ENCODE measurements at places on chromosomes 11 and 22. TPM values are rescaled to one million over a fixed set of nuclear protein-coding genes. Genes with fewer than 3 reads are reported as not detected.

- peak; percentile 99 for DNase-seq
Observed at GRCh38 chr11:128342511-128343134, 244.7 kb downstream of the ETS1 start.

GRCh38 chr11:12070446-12071267, 39.7 kb upstream of the MICAL2 start:
- DNase-seq = no peak

GRCh38 chr11:123562158-123562557, 92.3 kb downstream of the SCN3B start:
- DNase-seq = no peak

DNA sequence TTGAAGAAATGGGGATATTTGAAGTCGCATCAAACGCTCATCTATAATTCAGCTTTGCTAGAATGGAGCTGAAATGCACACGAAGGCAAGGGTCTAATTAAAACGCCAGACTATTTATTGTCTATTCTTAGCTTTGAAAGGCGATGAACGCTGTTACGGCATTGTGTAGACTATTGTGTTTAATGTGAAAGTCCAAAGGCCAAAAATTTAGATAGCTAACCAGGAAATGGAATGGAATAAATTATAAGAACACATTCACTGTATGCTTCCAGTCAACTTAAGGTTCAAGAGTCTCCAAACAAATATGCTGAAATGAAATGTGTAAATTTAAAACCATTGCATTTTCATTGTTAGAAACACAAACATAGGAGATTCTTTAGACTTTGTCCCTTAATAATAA, 186.2 kb downstream of the CWF19L2 start:
- DNase-seq = no peak

- DNase-seq = no peak
Observed at GRCh38 chr11:61538636-61538961, 30.1 kb downstream of the LRRC10B start.

DNA sequence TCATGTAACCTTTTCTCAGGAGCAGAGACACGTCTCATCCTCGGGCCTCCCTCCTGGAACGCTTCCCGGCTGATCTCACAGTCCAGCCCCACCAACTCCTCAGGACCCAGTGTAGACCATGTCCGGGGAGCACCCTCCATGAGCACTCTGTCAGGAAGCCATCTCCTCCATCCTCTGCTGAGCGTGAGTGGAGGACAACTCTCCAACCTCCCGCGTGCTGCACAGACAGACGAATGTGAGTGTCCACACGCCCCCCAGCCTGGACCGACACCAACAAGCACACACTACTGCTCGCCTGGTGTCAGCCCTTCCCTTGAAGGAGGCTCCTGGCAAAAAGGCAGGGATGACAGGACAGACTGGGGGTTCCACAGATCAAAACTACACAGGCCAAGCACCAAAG, 86.6 kb downstream of the SHANK2 start:
- DNase-seq = no peak

DNA sequence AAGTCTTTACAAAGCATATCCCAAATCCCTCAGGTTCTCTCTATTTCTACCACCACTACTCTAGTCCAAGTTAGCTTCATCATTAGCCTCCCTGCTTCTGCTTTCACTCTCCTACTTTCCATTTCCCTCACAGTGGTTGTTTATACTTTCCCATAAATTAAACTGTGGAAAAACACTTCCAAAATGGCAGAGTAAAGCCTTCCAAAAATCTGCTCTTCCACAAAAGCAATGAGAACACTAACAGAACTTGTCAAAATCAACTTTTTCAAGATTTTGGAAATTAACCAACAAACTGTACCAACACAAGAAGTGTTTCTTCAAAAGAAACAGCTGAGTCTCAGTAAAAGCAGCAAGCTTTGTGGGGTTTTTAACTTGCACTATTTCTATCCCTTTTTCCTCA, 71.8 kb downstream of the TTC28 start:
- DNase-seq = no peak

Gene NXPE2
- not detected for total RNA-seq

Gene TPP1
- 197 TPM for total RNA-seq

Gene EFEMP2
- 22.1 TPM for total RNA-seq

Gene GRAMD1B
- total RNA-seq = 3.7 TPM

Gene SPI1
- not detected for total RNA-seq

Data from dermis blood vessel endothelial cell (primary cell).